ENCODE measurements at places on chromosomes 3 and 15.

DNA sequence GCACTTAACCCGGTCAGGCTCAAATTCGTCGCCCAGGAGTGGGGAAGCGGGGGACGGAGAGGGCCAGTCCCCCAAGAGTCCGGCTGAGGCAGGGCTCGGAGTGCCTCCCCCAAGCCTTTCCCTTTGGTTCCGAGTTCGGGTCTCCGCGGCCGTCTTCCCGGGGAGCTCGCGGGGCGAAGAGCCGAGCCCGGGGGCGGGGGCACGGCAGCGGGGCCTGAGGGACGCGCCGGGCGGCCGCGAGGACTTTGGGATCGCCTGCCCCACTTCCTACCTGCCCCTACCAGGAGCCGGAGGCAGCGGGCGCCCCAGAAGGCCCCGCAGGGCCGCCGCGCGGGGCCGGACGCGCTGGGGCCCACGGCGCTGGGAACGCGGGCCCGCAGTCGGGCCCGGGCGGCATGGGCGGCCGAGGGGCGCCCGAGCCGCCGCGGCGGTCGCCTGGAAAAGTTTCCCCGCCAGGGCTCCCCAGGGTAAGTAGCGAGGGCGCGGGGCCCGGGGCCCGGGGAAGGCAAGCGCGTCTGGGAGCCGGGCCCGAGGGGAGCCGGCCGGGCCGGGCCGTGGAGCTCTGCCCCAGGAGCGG lies 2.8 kb downstream of the FURIN start:
- DNase-seq = peak; percentile 75

- DNase-seq = no peak
These were observed 133.8 kb downstream of the PDCD6IP start for GRCh38 chr3:33932010-33932764.

DNA sequence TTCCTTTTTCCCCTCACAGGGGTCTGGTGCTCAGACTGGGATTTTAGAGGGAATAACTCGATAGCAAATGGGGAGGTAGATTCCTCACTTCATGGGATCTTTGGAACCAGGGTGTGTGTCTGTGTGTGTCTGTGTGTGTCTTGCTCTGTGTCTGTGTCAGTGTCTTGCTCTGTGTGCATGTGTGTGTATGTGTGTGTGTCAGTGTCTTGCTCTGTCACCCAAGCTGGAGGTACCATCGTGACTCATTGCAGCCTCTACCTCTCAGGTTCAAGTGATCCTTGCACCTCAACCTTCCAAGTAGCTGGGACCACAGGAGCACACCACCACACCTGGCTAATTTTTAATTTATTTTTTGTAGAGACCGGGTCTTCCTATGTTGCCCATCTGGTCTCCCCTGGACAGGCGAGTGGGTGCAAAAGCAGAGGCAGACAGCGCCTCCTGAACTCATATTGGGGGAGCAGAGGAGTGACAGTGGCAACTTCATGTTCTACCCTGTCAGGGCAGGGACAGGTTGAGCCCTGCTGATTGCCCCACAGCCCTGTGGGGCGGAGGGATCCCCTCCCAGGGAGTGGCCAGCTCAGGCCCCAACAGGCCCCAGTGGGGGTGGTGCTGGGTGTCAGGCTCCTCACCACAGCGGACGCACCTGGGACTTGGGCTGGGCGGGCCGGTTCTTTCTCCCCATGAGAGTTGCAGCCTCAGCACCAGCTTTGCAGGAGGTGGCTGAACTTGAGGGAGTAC lies 10.4 kb upstream of the SEMA4B start:
- no peak for DNase-seq

DNA sequence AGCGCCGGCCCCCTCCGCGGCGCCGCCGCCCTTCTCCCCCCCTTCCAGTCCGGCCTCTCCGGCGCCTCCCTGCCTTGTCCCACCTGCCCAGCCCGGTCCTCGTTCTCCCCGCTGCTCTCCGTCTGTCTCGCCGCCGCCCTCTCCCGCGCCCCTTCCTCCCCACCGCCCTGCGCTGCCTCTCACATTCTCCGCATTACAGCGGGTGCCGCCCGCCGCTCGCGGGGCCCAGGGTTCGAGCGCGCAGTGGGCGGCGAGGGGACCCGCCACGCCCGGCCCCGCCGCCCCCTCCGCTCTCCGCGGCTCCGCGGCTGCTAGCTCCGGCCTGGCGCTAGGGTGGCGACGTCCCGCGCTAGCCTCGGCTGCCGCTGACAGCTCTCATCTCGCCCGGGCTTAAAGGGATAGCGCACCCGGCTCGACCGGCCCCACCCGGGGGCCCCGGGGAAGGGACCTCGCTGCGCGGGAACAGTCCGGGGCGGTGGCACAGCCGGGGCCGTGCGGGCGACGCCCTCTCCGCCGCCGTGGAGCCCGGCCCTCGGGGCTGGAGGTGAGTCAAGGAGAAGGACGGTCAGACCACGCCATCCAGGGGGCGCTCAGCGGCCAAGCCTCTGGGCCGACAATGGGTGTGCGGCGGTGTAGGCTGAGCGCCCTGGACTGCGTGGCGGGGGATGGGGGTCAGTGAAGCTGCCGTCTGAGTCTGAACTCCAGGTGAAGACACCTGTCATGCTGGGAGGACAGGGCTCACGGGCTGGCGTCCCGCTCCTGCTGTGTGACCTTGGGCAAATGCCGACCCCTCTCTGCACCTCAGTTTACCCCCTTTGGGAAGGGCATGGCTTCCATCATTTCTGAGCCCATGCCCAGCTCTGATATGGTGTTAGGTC lies 187.4 kb upstream of the LINGO1 start:
- peak; percentile 79 for DNase-seq

DNA sequence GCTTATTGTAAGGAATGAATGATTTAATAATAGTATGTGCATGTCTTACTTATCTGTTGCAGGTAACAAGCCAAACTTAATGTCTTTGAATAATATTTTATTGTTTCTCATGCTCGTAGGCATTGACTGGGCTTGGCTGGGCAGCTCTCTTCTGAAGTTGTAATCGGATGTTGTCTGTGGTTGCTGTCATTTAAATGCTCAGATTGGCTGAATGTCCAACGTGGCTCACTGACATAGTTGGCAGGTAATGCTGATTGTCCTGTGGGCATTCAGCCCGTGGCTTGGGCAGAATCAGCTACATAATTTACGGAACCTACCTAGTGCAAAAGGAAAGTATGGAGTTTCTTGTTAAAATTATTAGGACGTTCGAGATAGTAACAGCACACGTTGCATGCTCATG lies 297.4 kb upstream of the GBE1 start:
- DNase-seq = no peak

DNA sequence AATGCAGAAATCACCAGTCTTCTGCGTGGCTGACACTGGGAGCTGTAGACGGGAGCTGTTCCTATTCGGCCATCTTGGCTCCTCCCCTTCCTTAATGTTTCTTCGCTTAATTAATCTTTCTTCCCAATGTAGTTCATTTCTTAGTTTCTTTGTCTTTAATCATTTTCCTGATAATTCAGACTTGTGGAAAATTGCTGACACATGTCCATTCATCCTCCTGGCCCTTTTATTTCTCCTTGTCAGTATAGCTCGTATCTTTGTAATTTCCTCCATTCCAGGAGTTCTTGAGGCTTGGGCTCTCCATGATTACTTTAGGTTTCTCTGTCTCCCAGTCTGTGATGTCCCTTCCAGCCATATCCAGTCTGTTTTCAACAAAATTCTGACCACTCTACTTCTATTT lies 98.7 kb downstream of the UBE2E2 start:
- no peak for DNase-seq

GRCh38 chr3:4963669-4964570 lies 15.3 kb upstream of the BHLHE40 start:
- no peak for DNase-seq
